ENCODE measurements at places on chromosomes 6 and 20. TPM values are rescaled to one million over a fixed set of nuclear protein-coding genes. Genes with fewer than 3 reads are reported as not detected.

- no peak for DNase-seq
These were observed 92.9 kb downstream of the ANKS1A start for GRCh38 chr6:34981951-34982350.

GRCh38 chr6:87724983-87725811, 23.2 kb upstream of the AKIRIN2 start:
- no peak for DNase-seq

GRCh38 chr6:20426177-20427082, 24.8 kb downstream of the E2F3 start:
- no peak for DNase-seq

- DNase-seq, result peak; percentile 11
These were observed 166.7 kb upstream of the ADGRB3 start for GRCh38 chr6:68468244-68468884.

- DNase-seq, result peak; percentile 55
These were observed 125.5 kb downstream of the ANKRD60 start for GRCh38 chr20:58102744-58103516.

DNA sequence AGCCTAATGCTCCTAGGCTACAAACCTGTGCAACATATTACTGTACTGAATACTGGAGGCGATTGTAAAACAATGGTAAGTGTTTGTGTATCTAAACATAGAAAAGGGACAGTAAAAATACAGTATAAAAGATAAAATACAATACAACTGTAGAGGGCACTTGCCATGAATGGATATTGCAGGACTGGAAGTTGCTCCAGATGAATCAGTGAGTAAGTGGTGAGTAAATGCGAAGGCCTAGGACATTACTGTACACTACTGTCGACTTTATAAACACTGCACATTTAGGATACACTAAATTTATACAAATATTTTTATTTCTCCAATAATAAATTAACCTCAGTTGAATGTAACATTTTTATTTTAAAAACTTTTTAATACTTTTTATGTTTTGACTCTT, 485.0 kb downstream of the MMUT start:
- no peak for DNase-seq

GRCh38 chr6:147117580-147117979, 86.6 kb upstream of the STXBP5 start:
- DNase-seq, result no peak

The GABRR1 gene
- total RNA-seq, result not detected
